ENCODE measurements at places on chromosomes 2 and 18.

DNA sequence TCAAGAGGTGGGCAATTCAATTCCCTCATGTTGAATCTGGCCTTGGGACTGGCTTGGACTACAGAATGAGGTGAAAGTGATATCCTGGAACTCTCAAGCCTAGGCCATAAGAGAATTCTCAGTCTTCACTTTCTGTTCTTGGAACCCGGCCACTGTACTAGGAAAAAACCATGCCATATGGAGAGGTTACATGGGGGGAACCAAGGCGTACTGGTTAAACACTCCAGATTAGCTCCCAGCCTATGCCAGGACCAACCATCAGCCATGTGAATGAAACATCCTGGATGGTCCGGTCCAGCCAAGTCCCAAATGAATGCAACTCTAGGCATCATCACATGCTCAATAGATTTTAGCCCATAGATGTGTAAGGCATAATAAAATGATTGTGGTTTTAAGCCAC is 56.4 kb downstream of the ZNF385B start:
- no peak for DNase-seq

DNA sequence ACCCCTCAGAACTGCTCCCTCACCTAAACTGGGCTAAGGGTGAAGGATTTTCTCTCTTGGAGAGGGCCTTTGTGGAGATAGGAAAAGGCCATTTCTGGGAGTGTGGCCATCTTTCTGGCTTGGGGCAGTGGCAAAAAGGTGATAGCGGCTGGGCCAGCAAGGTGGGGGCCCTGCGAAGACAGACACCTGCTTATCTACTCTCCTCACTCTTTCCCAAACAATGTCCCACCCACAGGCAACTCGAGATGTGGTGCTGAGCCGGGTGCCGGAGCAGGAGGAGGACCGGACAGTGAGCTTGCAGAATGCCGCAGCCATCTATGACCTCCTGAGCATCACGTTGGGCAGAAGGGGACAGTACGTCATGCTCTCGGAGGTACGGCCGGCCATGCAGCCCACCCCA is 90.1 kb upstream of the MCFD2 start:
- no peak for DNase-seq

DNA sequence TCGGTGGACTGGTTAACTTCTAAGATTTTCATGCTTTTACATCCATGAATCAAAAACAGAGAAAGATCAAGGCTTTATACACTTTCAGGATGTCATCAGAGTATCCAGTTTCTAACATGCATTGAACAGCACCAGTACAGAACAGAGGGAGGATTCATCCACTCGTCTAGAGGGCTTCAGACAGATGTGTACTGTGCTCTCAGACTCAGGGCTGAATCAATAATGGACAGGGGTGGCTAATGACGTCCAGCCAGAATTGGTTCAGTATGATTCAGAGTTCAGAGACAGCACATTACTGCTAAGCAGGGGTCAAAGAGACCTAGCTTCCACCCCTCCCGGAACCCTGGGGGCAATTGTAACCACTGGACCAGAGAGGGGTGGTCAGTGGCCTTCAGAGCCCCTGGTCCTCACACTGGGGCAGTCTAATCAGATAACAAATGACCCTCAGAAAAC is 37.3 kb downstream of the RNU4ATAC start:
- DNase-seq: no peak

DNA sequence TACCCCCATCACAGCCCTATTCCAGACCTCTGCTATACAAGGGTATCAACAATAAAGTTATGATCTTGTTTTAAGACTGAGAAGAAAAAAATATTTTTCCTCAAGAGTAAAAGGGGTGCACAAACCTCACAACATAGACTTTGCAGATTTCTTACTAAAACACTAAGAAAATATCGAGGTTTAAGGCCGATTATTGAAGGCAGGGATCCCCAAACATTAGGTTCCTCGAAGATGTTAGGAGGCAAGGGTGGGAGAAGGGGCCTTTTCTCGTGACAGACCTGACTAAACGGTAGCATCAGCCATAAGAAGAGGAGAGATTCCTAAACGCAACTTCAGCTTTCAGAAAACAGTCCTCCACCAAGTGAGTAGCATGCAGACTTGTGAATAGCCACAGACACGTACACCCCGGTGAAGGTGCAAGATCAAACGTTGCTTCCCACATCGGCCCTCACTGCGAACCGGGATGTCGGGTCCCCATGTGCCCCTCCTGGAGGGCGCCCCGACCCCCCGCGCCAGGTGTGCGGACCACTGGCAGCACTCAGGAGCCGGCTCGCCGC is 678 bp downstream of the PIAS2 start:
- DNase-seq: no peak

DNA sequence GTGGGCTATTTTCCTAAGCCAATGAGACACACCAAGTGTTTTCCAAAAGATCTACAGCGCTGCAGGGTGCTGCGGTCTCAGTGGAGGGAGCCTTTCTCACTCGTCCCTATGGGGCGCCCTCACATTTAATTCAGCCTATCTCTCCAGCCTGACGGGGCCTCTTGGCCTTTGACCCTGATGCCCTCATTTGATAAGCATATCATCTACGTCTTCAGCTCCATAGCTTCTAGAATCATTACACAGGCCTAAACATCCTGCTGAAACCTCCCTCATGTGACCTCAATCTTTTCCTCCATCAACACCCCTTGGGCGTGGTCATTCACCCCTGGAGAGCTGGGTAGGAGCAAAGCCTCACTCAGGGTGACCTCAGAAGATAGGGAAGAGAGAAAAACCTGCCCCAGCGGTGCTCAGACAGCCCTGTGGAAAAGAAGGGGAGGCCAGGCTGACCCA is 57.4 kb downstream of the CYP26B1 start:
- DNase-seq: no peak
